Cortex of kidney (tissue), 1 donor: ENCODE measurements at places on chromosomes 5 and 9.

- no peak for DNase-seq
Observed at GRCh38 chr5:31097851-31098250, 95.6 kb upstream of the CDH6 start.

- DNase-seq: no peak
Observed at GRCh38 chr9:134053941-134054761, 13.7 kb downstream of the BRD3 start.

- no peak for DNase-seq
Observed at GRCh38 chr9:15400281-15400941, 22.3 kb upstream of the SNAPC3 start.

DNA sequence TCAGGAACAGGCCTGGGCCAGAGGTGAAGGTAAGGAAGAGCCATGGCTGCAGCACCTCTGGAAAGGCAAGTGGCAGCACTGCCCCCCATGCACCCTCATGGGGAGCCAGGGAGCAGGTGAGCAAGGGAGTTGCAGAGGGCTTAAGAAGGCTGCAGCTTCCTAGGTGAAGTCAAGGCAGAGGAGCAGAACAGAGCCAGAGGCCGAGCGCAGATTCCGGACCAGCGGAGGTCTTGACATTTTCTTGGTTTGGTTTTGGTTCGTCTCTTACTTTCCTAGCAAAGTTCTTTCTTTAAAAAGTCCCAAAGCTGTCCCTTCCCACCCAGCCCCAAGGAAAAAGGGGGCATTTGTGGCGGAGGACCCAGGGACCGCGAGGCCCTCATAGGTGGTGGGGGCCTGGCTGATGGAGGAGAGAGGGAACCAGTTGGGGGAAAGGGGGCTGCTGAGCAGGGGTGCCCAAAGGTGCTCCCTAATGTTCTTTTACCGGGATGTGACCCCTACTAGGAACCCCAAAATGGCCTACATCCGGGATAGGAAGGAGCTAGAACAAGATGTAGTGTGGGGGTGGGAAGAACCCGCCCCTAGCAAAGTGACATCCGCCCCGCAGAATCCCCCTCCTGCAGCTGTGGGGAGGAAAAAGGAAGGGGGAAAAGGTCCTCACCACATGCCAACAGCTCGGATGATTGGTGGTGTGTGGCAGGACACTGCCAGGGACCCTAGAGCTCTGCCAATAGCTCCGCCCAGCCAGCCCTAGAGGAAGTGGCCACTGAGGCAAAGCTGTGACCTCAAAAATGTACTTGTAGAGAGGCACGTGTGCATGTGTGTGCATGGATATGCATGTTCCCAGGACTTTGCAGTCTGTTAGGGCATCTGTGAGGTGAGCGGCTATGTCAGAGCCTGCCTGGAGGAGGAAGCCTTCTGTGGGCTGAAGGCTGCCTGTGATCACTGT, 914 bp upstream of the CD72 start:
- no peak for DNase-seq

- DNase-seq: no peak
Observed at GRCh38 chr9:95506678-95507463, 9.9 kb downstream of the PTCH1 start.

- no peak for DNase-seq
Observed at GRCh38 chr5:80370390-80370789, 37.5 kb upstream of the ZFYVE16 start.

GRCh38 chr5:118220556-118221195, 767.7 kb downstream of the DTWD2 start:
- DNase-seq: no peak

DNA sequence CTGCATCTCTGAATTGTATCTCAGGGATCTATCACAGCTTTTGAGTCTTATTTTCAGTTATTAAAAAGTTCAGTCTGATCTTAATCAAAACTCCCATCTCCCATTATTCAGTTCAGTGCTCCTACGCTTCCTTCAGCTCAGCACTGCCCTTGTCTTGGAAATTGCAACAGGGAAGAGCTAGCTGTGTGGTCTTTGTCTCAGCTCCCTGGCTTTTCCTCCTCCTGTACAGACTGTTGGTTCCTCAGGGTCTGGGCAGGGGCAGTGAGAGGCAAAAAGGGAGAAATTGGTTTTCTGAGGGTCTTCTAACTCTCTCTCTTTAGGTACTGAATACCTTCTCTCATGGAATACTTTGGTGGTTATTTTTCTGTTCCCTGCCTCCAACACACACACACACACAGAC, 48.2 kb downstream of the PDE8B start:
- DNase-seq: no peak

- DNase-seq: no peak
Observed at GRCh38 chr5:172506251-172506650, 51.9 kb upstream of the SH3PXD2B start.

GRCh38 chr5:39340506-39340905, 23.8 kb downstream of the C9 start:
- no peak for DNase-seq

DNA sequence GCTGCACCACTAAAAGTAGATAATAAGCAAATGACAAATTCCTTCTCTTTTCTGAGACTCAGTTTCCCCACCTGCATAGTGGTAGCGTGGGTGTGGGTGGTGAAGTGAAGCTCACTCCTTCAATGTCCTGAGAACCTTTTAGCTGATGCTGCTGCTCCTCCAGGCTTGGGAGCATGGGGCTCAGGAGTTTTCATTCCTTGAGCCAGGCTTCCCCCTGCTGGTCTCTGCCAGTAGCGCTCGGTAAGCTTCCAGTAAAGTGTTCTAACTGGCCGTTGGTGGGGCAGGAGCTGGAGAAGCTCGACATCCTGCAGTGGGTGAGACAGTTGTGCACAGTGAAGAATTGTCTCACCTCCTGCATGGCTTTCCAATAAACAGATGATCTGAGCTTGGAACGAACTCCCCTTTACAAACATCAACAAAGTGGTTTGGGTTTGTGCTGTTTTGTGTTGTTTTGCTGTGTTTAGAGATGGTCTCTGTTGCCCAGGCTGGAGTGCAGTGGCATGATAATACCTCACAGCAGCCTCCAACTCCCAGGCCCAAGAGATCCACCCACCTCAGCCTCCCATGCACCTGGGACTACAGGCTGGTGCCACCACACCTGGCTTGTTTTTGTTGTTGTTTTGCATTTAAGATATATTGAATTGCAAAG, 34.6 kb downstream of the SPARC start:
- DNase-seq: no peak

DNA sequence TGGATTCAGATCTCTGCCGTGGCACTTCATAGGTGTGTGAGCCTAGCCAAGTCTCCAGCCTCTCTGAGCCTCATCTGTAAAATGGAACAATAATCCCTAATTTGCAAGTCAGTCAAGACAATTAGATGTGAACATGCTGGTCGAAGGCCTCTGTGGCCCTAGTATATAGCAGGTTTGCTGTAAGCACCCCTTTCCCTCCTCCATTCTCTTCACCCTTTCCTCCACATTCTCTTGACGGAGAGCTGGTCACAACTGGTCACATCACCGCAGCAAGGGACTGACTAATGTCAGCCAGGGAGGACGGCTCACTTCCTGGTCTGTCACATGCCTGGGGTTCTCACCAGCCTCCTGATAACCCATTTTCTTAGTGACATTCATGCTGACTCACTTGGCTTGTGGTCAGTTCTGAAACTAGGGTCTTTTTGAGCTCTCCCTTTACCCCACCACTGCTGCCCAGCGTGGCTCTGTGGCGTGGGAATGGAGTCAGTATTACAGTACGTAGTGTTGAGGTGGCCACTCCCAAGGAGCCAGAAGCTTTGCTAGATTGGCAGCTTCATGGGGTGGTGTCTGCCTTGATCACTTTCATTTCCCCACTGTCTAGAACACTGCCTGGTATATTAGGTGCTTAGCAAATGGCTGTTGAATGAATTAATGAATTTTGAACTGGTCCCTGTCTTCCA, 47.8 kb downstream of the ERGIC1 start:
- DNase-seq: no peak

DNA sequence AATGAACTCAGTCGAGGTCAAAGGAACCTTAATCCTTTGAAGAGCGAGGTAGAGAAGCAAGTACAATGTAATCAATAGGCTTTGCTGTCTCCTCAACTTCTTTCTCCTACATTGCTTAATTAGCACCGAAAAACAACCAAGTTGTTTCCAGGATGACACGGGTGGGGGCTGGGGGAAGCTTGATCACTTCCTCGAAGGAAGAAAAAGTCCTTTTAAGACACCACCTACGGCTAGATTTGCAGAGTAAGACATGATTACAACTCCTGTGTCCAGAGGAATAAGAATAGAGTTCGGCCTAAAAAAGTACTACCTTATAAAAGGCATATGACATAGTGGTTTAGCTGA, 811 bp upstream of the ARRDC3 start:
- no peak for DNase-seq

GRCh38 chr9:71685394-71685793, 82.9 kb downstream of the CEMIP2 start:
- DNase-seq: no peak

DNA sequence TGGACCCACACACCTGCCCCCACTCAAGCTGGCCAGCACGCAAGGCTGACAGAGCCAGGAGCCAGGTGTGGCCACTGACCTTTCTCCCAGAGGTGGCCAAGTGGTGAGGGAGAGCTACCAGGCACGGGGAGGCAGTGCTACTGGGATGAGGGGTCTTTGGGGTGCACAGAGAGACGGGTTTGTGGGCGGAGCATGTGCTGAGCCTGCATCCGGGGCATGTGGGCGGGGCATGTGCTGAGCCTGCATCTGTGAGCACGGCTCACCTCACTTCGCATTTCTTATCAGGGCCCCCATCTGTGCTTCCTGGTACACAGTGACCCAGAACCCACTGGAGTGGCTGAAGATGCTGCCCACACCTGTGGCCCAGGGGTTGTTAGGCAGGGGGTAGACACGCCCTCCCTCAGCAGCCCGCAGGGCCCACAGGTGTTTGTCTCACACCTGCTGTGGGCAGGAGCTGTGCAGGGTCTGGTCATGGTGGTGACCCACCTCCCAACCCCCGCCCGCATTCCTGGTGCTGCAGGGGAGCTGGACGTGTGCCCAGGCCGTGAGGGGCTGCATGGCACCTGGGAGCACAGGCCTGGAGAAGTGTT, 21.5 kb downstream of the CCDC187 start:
- no peak for DNase-seq

DNA sequence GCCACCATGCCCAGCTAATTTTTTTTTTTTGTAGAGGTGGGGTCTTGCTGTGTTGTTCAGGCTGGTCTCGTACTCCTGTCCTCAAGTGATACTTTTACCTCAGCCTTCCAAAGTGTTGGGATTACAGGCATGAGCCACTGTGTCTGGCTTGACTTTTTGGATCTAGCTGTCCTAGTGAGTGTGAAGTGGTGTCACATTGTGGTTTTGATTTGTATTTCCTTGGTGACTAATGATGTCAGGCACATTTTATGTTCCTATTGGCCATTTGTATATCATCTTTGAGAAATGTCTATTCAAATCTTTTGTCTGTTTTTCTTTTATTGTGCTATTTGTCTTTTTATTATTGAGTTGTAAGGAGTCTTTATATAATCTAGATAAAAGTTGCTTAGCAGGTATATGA, 53.5 kb upstream of the MCCC2 start:
- no peak for DNase-seq

GRCh38 chr9:89920131-89920530, 315.3 kb downstream of the GADD45G start:
- no peak for DNase-seq

- DNase-seq: no peak
Observed at GRCh38 chr5:170307575-170308465, 10.2 kb upstream of the LCP2 start.

DNA sequence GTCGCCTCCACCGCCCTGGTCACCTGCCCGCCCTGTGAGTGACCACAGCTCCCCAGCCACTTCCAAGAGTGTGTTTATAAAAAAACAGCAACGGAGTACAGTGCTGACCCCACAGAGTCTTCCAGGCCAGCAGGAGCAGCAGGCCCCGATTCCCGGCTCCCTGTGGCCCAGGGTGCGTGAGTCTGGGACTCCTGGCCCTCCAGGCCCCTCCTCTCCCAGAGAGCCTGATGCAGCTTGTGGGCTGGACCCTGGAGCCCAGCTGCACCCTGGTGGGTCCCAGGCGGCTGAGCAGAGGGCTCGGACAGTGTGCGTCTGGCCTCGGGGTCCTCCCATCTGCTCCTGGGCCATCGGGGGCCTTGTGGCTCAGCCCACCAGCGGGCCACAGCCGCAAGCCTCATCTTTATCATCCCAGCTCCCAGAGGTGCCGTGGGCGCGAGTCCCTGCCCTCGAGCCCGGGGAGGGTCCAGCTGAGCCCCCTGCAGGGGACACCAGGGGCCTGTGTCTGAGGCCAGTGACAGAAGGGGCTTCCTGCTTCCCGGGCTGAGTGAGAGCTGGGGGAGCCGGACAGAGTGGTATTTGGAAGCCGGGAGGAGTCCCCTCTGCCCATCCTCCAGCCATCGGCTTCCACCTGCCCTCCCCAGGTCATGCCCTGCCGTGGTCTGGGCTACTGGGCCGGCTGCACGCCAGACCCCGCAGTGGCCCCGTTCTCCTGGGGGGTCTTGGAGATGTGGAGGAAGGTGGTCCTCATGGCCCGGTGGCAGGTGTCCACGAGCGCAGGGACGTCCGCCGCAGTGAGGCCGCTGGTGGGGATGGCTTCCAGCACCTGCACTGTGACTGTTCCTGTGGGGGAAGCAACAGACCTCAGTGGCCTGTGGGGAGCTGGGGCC, 10.6 kb downstream of the EGFL7 start:
- no peak for DNase-seq

GRCh38 chr5:160108124-160108523, 11.1 kb downstream of the PWWP2A start:
- DNase-seq: no peak

DNA sequence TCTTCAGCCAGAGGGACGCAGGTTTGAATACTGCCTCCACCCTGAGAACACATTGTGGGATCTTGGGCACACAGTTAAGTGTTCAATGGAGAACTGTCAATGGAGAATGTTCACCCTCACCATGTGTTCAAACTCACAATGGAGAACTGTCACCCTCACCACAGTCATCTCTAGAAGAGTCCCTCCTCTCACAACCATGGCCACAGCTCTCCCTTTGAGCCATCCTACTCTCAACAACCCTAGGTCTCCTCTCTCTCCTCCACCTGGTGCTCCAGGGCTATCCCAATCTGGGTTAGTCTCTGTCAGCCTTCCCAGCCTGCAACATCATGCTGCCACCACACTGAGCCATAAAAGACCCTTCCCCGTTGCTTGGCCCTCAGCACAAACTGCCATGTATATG, 36.3 kb upstream of the HAND1 start:
- no peak for DNase-seq

DNA sequence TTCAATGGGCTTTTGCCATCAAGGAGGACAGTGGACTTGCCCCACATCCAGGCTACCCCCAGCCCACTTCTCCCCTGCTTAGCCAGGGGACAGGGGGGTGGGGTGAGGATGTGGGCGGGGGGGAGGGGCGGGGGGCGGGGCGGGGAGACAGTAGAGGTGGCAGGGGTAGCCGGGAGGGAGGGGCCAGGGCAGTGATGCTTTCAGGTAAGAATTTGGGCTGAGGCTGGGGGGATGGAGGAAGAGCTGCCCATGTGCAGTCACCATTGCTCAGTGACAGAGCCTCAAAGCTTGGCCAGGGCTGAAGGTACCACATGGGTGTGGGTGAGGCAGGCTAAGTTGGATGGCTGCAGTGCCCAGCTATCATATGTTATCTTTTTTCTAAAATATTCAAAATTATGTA, 40.7 kb upstream of the HNRNPA0 start:
- DNase-seq: no peak

- no peak for DNase-seq
Observed at GRCh38 chr5:218457-219291, 554 bp downstream of the SDHA start.
